ENCODE measurements at places on chromosomes 2 and 18.

GRCh38 chr2:59167514-59167913 is 926.4 kb upstream of the FANCL start:
- DNase-seq: no peak

- no peak for DNase-seq
Measured at GRCh38 chr2:119253760-119254600, 30.3 kb downstream of the STEAP3 start.

GRCh38 chr18:10776493-10776892 is 250.7 kb downstream of the NAPG start:
- no peak for DNase-seq

GRCh38 chr2:47214385-47214784 is 59.3 kb upstream of the STPG4 start:
- DNase-seq: no peak

DNA sequence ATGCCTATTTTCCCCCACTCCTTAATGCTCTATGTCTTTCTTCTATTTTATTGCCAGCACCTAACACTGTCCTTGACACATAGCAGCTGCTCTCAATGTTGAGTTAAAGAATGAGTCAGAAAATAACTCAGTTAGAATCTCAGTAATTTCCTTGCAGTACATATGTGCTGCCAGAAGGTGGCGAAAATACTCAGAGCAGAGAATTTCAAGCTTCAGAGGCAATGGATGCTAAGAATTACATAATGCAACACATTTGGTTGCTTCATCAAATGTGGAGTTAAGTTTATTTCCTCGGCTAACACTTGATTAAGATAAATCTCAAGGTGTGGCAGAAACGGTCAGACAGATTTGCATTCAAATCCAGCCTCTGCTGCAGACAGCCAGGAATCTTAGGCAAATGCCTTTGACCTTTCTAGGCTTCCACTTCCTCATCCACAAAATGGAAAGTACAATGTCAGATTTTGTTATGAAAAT is 105.6 kb downstream of the VSNL1 start:
- peak; percentile 42 for DNase-seq
